ENCODE measurements at places on chromosomes 4 and X.

DNA sequence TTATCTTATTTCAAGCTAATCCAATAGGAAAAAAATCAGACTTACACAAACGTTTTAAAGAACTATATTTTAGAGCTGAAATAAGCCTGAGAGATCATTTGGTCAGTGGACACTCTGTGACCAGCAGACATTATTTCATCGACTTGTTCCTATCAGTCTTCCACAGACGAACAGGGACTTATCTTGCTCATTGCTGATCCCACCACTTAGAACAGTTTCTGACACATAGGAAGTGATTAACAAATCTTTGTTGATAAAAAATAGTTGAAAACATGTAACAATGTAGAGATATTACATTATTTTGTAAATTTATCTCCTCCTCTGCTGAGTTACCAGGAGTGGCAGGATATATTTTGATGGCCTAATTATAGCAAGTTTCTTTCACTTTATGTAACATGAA is 65.8 kb downstream of the TAPT1 start:
- no peak for DNase-seq

- no peak for DNase-seq
Observed at GRCh38 chr4:86640469-86640868, 46.4 kb downstream of the PTPN13 start.

DNA sequence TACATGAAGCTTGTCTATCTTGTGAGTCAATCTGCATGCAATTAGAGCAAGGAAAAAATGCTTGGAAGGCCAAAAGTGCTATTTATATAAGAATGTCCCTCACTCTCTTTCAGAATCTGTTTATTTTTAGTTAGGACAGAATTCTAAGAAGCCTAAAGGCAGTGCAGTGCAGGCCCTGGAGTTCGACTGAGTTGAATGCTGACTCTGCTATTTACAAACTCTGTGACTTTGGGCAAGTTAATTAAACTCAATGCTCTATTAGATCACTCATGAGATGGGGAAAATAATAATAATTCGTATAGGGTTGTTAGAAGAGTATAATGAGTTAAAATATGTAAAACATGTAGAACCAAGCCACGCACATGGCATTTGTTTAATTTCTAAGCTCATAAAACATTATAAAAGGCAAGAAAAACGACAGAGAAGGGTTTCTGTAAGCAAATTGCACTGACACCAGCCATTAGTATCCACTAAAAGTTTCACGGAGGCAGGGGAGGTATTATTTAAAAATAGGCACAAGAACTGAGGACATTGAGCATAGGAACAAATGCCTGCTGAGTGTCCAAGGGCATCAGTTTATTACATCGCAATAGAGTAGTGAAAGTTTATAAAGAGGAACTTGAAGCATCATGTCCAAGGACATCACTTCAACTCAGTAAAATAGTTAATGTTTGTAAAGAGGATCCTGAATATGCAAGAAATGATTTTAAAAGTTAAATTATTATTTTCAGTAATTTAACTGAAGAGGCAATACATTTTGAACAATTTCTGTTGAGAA is 115.0 kb upstream of the INPP4B start:
- DNase-seq = no peak

DNA sequence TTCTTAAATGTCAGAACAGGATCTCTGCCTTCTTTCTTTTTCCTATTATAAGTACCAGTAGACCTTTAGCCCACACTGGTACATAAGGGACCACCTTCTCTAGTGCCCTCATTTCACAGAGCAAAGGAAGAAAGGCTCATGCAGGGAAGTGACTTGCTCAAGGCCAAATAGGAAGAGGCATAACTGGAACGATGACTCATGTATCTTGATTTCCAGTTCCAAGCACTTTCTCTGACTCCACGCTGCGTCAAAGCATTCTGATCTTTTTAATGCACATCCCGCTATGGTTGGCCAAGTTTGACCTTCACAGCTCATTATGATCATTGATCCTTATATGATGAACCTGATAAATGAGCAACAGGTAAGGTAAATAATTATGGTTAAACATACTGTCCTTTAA is 542.0 kb downstream of the GBA3 start:
- DNase-seq = no peak
